ENCODE measurements at places on chromosomes 11 and 22.

- DNase-seq = no peak
Measured at GRCh38 chr22:38401336-38402084, 53.5 kb downstream of the KCNJ4 start.

GRCh38 chr22:46639843-46640242 is 19.7 kb downstream of the GRAMD4 start:
- DNase-seq = no peak

GRCh38 chr11:72136684-72137262 is 1.2 kb downstream of the FOLR3 start:
- no peak for DNase-seq

DNA sequence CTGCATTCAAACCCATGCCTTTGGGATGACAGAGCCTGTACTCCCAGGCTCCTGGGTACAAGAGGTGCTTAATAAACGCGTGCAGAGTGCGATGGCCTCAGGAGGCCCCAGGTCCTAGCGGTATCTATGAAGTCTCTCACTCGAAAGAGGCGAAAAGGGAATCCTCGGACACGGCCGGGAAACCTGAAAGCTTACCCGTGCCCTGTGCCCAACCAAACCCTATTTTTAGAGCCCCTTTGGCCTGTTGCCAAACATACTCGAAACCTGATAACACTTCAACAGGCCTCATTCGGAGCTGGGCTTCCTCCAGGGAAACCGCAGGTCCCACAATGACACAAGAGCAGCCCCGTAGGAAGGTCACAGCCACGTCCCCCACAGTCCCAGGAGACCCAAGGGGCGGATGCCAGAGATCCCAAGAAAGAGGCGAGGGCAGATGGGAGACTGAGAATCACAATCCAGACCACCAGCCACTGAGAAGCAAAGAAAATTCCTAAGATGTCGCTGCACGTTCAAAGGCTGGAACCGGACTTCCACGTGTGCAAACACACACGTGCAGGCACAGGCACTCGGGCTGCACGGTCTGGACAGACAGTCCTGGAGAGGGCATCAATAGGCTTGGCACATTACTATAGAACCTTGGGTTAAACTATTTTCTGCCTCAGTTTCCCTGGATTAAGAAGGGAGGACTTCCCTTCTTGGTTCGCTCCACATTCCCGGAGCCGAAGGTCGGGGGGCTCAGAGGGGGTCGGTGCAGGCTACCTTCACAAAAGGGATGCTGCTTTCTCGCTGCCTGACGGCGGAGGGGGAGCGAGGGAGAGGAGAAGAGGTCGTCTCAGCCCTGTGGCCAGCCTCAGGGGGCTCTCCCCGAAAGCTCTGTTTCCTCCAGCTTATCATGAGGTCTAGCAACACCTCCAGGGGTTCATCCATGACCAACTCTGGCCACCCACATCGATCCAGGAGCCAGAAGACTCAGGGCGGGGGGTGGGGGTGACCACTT is 8.2 kb downstream of the PDGFB start:
- DNase-seq = peak; percentile 36

DNA sequence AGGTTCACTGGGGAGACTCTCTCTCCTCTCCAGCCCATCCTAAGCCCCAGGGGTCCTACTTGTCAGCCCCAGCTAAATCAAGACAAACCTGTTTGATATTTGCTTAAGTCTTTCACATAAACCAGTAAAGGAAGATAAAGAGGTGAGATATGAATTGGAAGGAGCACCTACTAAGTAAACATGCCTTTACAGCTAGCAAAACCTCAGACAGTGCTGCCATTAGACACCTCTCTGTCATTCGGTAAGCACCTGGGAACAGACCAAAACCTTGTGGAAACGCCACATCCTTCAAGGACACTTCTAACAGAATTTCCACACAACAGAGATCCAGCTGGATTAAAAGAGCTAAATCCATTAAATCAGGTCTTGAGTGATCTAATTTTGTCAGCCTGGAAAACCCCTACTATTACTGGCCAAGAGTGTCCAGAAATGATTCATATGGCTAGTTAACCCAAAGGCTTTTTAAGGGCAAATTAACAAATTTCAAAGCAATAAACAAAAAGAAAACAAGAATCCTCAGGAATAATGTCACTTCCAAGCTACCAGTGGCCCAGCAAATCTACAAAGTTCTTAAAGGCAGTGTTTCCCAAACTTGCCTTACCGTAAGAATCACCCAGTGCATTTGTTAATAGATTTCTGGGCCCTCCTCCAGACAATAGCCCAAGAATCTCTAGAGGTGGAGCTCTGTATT is 2.4 kb downstream of the VPS37C start:
- peak; percentile 71 for DNase-seq

GRCh38 chr11:12279672-12280108 is 97.7 kb upstream of the PARVA start:
- no peak for DNase-seq

- no peak for DNase-seq
Measured at GRCh38 chr11:15072551-15073143, 746 bp upstream of the CALCB start.

- DNase-seq = no peak
Measured at GRCh38 chr11:108854346-108854745, 189.5 kb downstream of the DDX10 start.

- no peak for DNase-seq
Measured at GRCh38 chr11:34276352-34276864, 81.4 kb downstream of the ABTB2 start.

GRCh38 chr11:120771551-120772060 is 252.3 kb upstream of the TBCEL start:
- DNase-seq = no peak

GRCh38 chr22:49608228-49608627 is 219.4 kb downstream of the BRD1 start:
- no peak for DNase-seq

- no peak for DNase-seq
Measured at GRCh38 chr11:31821766-31822165, 10.6 kb upstream of the PAX6 start.

- peak; percentile 97 for DNase-seq
Measured at GRCh38 chr11:134037046-134037908, 31.6 kb upstream of the JAM3 start.

- DNase-seq = no peak
Measured at GRCh38 chr11:47672283-47672730, 29.9 kb upstream of the MTCH2 start.

- no peak for DNase-seq
Measured at GRCh38 chr11:1706634-1707400, 9.8 kb downstream of the KRTAP5-6 start.

GRCh38 chr22:31947296-31947695 is 3.0 kb downstream of the YWHAH start:
- no peak for DNase-seq

GRCh38 chr11:32894149-32894827 is 1.7 kb downstream of the QSER1 start:
- DNase-seq = no peak

- no peak for DNase-seq
Measured at GRCh38 chr11:117980280-117980679, 5.9 kb upstream of the IL10RA start.

- peak; percentile 66 for DNase-seq
Measured at GRCh38 chr11:16082095-16083055, 274.0 kb downstream of the SOX6 start.

DNA sequence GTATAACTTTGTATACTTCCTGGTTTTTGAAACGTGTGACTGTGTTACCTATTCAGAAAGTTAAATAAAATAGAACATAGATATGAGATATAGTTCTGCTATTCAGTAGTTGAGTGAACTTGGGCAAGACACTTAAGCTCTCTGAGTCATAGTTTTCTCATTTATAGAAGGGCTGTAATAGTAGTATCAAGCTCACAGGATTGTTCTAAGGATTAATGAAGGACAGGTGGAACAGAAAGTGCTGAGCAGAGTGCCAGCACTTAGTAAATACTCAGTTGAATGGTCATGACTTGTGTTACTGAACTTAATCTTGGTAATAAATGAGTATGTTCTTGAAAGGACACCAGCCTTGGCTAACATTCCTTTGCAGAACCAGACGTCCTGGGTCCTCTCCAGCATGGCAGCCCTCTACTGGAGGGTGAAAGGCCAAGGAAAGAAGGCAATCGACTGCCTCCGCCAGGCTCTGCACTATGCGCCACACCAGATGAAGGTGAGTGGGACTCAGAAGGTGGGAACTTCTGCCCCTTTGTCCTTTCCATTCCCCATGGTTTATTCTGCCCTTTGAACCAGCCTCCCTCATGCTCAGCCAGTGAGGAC is 131.2 kb downstream of the TTC17 start:
- no peak for DNase-seq

DNA sequence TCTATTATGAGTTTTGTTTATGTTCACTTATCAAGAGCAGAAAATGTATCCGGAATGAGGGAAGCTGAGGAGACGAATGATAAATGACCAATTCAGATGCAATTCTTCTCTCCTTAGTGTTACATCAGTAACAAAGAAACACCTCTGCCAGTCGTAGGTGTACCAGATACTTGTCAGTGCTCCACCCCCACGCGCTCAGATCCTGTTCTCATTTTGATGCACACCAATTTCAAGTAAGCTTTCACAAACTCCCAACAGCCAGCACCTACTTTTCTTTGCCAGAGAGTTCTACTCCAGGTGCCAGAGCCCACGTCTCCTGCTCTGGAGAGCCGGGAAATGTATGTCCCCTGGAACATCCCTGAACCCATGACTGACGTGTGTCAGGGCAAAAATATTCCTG is 43.7 kb downstream of the OR8B12 start:
- DNase-seq = no peak

GRCh38 chr11:60307507-60308195 is 19.4 kb upstream of the MS4A6E start:
- no peak for DNase-seq

DNA sequence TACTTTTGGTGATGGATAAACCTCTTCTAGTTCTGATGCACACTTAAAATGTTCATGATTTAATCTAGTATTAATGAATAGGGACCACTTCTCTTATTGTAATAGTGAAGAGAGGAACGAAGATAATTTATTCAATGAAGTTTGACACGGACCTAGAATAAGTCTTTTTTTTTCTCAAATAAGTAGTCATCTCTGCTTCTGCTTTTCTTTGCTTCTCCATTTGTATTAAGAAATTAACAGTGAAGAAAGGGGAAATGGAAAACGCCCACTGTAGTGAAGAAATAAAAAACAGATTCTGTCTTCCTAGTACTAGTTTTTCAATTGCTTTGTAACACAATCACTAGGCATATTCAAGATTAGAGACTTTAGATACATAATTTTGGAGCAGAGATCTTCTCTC is 73.0 kb downstream of the CD44 start:
- no peak for DNase-seq

DNA sequence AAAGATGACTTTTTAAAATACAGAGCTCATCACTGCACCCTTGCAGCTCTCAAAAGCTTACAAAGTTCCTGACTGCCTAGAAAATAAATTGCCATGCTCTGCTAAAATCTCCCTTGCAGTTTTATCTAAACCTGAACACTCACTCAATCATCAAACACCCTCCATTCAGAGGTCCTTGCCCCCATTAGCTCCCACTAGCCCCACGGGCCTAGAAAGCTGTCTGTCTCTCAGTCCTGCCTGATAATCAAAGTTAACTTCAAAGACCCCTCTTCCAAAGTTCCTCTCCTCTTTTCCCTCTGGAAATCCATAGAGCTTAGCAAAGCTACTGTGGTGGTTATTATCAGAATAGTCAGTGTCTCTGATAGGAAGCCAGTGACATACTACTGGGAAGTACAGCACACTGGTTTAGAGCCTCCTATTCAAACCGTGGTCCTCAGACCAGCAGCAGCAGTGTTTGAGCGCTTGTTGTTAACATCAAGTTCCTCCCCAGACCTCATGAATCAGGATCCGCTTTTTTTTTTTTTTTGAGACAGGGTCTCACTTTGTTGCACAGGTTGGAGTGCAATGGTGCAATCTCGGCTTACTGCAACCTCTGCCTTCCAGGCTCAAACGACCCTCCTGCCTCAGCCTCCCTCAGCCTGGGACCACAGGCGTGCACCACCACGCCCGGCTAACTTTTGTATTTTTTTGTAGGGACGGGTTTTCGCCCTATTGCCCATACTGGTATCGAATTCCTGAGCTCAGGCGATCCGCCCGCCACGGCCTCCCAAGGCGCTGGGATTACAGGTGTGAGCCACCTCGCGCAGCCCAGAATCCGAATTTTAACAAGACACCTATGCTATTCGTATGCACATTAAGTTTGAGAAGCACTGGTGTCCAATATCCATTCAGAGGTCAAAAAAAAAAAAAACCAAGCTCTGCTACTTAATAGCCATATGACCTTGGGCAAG is 1.2 kb downstream of the NDUFC2 start:
- DNase-seq = no peak

DNA sequence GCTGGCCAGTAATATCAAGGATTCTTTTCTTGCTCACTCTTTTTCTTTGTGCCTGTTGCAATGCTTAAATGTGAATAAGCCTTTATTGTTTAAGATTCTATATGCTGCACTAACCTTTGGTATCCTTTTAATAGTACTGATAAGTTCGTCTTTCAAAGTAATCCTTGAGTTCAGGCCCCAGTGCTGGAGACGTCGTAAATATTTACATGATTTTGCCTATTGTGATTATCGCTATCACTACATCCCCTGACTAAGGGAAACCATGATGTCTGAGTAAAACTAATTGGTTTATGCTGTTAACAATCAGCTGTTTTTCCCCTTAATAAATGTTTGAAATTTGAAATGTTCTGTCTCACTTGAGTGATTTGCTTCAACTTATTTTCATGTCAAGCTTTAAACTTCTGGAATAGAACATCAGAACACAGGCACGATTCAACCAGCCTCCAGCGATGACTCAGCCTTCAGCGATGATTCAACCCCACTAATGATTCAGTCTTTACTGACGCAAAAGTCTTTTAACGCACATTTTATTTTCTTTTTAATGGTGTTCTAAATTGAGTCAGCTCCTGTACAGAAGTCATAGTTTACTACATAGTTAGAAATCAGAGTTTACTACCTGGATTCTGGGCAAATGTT is 3.9 kb downstream of the HTATIP2 start:
- DNase-seq = peak; percentile 87

GRCh38 chr11:16737818-16738192 is 642 bp upstream of the C11orf58 start:
- no peak for DNase-seq
